ENCODE measurements at places on chromosomes 4 and X.

DNA sequence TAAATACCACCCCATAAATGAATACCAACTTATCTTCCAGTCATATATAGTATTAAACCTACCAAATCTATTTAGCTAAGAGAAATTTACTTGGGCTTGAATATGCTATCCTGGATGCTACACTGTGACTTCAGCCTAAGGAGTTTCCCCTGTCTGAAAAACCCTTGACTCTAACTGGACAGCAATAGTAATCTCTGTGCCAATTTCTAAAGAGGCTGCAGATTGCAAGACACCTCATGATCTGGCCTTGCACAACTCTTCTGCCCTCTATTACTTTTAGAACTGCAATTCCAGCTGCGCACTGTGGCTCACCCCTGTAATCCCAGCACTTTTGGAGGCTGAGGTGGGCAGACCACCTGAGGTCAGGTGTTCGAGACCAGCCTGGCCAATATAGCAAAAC, 371.5 kb downstream of the KCNIP4 start:
- no peak for DNase-seq

DNA sequence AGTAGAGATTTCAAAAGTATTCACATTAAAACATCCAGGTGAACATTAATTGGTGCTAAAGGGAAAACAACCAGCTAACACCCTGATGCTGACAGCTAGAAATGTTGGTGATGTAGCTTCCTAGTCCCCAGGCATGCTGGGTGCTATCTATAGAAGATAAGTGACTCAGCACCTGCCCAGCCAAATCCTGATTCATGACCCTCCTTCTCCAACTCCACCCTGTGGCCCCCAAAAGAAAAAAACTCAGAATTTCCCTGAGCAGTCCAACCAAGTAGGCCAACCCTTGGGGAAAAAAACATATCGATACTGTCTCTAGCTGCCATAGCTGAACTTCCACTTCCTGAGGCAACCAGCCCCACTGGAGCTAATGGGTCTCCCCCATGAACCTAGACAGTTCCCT, 197.6 kb upstream of the KLF3 start:
- DNase-seq: peak; percentile 3

GRCh38 chr4:14023896-14024295, 396.4 kb upstream of the BOD1L1 start:
- no peak for DNase-seq

- DNase-seq: no peak
These were observed 23.1 kb downstream of the EIF4E start for GRCh38 chr4:98905839-98906238.

GRCh38 chr4:125191232-125191631, 123.5 kb upstream of the FAT4 start:
- peak; percentile 88 for DNase-seq

- DNase-seq: peak; percentile 88
These were observed 46.5 kb downstream of the RFC1 start for GRCh38 chr4:39319676-39320075.

DNA sequence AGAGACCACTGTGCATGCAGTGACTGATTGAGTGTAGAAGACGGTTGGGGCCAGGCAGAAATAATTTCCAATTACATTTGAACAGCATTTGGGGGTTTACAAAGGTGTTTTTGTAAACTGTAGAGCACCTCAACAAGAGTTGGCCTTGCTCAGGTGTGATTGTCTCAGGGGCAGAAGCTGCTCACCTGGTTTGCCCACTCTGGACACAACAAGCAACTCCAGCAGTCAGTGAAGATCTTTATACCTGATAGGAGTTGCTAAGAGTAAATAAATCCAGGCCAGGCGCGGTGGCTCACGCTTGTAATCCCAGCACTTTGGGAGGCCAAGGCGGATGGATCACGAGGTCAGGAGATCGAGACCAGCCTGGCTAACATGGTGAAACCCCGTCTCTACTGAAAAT, 221.3 kb downstream of the RAB28 start:
- DNase-seq: no peak

DNA sequence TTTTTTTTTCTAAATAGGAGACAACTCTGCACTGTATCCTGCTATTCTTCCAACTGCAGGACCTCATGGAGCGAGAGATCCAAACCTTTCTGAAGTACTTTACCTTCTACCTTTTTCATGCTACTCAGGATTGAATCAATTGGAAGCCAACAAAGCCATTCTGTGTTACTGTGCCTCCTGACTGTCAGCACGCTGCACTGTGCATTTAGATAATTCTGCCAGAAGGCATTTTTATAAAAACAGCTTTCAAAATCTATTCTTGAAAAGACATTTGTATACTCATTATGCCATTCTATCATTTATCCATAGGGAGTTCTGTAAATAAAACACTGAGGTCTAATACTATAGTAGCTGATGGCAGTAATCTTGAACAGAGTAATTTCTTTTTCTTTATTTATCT, 142.8 kb downstream of the SLIT2 start:
- DNase-seq: no peak

DNA sequence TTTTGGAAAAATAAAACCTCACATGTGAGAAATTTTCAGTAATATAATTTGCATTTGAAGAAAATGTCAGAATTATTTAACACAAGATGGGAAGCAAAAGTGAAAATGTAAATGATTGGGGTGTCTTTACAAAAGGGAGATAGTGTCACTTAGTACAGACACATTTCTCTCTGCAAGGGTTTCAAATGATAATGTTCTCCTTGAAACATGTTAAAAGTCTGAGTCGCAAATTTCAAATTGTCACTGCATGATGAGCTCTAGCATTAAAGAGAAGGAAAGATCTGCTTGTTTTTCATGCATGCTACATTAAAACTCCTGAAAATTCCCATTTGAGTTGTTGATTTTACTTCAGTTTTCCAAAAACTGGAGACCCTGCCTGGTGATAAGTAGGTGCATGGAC, 122.0 kb upstream of the LDB2 start:
- no peak for DNase-seq

DNA sequence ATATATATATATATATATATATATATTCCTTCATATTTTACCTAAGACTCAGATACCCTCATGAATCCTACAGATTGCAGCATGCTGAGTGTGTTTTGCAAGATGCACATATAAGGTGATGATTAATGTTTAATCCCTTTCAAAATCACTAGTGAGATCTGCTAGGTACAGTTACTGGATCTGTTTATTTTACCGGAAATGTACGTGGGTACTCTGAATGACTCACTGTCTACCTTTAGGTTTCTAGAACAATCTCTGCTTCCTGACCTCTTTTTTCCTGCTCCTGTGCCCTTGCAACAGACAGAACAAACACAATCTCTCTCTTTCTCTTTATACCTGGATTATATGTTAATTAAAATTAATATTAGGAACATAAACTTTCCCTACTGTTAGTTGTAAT, 379.6 kb downstream of the FAM133A start:
- no peak for DNase-seq

DNA sequence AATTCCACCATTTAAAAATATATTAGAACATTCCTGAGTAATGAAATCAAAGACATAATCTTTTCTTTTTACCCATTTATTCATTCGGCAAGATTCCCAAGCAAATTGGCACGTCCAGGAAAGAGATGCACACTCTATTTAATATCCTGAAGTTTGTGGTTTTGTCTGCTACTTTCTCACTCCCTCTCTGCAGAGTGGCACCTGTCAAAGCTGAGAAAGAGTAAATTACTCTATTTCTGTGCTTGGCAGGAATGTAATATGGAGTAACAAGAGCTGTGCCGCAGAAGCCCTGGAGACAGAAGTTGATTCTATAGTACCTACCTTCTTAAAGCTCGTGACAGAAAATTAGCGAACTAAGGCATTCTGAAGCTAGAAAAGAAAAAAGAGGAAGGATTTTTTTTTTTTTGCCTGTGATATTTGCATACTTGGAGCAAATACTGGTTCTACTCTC, 5.5 kb downstream of the GSTCD start:
- DNase-seq: peak; percentile 18

GRCh38 chr4:177351622-177352244, 42.1 kb downstream of the NEIL3 start:
- DNase-seq: no peak

- no peak for DNase-seq
These were observed 105.0 kb upstream of the NR0B1 start for GRCh38 chrX:30414144-30414543.

GRCh38 chr4:38995660-38996005, 36.6 kb downstream of the TMEM156 start:
- peak; percentile 64 for DNase-seq

- DNase-seq: no peak
These were observed 329.2 kb upstream of the KLF3 start for GRCh38 chr4:38334791-38335190.

DNA sequence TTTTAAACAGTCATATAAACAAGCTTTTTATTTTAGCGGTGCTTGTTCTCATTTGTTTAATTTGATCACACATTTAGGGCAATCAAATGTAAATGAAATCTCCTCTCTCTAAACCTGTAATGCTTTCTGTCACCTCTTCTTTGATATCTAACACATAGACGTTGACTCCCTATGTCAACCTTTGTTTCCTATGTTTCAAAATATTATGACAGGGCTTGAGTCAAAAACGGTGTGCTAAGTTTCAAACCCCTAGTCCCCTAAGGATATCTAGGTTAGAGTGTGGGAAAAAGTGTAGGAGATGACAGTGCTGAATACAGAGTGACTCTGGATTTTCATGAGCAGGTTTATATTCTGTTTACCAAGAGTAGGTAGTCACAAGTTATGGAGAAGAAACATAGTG, 224.0 kb upstream of the CNKSR2 start:
- DNase-seq: no peak

- no peak for DNase-seq
These were observed 127.6 kb downstream of the CDS1 start for GRCh38 chr4:84710548-84710947.

- no peak for DNase-seq
These were observed 71.3 kb upstream of the PRPS1 start for GRCh38 chrX:107556967-107557366.

DNA sequence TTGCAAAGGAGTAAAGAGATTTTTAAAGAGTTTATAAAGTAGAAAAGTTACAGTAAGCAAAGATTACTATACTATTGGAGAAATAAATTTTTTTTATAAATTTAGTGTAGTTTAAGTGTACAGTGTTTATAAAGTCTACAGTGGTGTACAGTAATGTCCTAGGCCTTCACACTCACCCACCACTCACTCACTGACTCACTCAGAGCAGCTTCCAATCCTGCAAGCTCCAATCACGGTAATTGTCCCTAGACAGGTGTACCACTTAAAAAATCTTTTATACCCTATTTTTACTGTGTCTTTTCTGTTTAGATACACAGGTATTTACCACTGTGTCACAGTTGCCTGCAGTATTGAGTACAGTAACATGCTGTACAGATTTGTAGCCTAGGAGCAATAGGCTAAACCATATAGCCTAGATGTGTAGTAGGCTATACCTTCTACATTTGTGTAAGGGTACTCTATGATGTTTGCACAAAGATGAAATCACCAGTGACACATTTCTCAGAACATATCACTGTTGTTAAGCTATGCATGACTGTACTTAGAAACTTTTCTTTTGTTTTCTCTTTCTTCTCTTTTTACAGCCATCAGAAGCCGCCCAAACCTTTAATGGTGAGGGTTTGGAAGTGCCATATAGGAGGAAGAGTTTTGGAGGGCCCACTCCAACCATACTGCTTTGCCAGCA, 11.8 kb upstream of the SH3RF1 start:
- peak; percentile 66 for DNase-seq

DNA sequence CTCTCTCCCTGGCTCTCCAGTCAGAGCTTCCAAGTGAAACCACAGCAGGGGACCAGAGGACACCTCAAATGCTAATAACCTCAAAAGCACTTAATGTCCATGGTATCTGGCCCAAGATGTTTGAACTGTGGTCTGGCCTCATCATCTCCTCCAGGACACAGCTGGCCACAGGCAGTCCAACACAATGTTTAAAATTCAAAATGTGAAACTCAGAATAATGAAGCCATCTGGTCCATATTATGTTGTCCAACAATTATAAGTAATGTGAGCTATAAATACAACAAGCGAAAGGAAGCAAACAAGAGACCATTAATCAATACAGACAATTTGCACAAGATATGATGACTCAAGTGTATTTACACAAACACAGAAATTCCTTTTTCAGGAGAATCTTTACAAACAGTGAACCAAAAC, 90.7 kb upstream of the S100G start:
- peak; percentile 88 for DNase-seq

DNA sequence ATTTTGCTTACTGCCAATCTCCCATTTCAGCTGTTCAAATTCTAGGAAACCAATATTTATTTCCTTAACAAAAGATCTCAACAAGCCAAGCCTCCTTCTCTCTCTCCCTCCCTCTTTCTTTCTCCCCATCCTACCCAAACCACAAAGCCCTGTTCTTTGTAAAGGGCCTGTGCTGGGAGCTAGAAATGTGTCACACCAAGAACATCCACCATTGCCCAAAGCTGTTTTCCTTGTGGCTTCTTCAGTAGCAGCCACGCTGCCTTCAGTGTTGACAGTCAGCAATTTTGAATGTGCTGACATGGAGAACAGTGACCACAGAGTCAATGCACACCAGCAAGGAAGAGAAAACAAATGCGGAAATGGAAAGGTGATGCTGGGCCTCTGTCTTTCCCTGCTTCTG, 203.0 kb downstream of the MAML3 start:
- peak; percentile 44 for DNase-seq

DNA sequence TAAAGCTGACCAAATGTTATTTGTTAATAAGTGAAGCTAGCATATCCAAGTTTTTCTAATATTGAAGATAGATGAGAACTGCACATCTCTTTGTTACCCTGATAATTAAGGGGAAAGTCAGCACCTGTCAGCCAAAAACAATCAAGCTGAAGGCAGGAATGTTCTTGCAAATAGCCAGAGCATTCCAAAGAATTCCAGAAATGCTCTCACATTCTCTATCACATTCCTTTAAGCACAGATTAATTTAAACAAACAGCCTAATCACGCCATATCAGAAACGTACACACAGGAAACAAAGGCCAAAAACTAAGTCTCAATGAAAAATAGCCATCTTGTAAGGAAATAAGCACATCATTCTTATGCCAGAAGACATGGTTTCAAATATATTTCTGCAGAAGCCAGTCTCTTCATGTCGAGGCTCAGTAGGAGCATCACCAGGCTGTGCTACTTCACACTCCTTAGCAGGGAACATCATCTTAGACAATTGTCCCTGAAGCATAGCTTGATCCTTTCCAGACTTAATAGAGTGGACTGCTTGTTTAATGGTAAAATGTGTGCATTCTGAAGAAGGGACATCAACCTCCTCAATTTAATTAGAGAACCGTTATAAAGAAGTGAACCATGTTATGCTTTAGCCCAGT, 252.9 kb upstream of the TTC29 start:
- DNase-seq: no peak

DNA sequence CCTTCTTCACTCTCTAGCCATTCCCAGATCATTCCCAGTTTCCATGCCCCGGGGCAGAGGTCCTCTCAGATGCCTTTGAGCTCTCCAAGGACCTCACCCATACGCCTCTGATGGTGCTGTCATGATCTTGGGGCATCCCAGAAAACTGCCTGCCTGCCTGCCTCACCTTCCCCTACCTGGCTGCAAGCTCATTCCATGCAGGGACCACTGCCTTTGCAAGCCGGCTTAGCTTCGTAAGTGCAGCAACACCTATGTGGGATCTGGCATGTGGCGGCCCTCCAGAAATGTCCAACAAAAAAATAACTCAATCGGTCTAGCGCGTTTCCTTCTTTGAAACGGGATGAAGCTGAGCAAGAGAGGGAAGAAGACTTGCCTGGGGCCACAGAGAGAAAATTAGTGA, 53.0 kb downstream of the C4orf50 start:
- no peak for DNase-seq
